ENCODE measurements at places on chromosomes 7 and 10. TPM values are rescaled to one million over a fixed set of nuclear protein-coding genes. Genes with fewer than 3 reads are reported as not detected.

The CNPY1 gene
- not detected for total RNA-seq

- no peaks in the 10 kb centered on the region for H3K27me3 ChIP-seq
- no peaks in the 10 kb centered on the region for H3K36me3 ChIP-seq
- peak within 1 kb of the TSS; percentile 66 for H3K4me3 ChIP-seq
- no peak for DNase-seq
- peak within 1 kb of the TSS; percentile 51 for H3K27ac ChIP-seq
Observed at GRCh38 chr7:87600130-87601124, at the start of gene ABCB1. ABCB1 (minus strand) TSS chr7:87600884; CDS start chr7:87600184, 700 bp downstream.

DNA sequence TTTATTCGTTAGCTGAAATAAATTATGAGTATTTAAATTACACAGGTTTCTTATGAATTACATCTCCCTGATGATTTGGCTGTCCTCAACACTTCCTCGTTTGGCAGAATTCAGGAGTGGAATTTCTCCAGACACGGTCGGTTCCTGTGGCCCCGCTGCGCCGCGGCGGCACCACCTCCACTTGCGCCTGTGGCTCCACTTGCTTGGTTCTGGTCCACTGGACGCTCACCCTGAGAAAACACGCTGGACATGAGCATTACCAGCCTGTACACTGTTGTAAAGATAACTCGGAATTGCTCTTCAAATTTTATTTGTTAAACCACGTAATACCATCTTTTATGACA, 85.3 kb downstream of the ZNF33B start:
- H3K27me3 ChIP-seq, result no peaks in the 10 kb centered on the region
- H3K27ac ChIP-seq, result peak overlapping the region; percentile 64
- H3K4me1 ChIP-seq, result peaks cover 12% of the 10 kb centered on the region
- H3K36me3 ChIP-seq, result no peaks in the 10 kb centered on the region

The ERVW-1 gene
- not detected for total RNA-seq

The FEZF1 gene
- not detected for total RNA-seq

The TMEM130 gene
- 0.12 TPM for total RNA-seq

The TAF3 gene
- 2.6 TPM for total RNA-seq

The MSMB gene
- not detected for total RNA-seq

- DNase-seq, result no peak
- H3K4me3 ChIP-seq, result no peak overlapping the region
- H3K27me3 ChIP-seq, result peaks cover 2% of the 10 kb centered on the region
- no peak overlapping the region for H3K27ac ChIP-seq
- H3K4me1 ChIP-seq, result no peaks in the 10 kb centered on the region
- no peaks in the 10 kb centered on the region for H3K36me3 ChIP-seq
Observed at GRCh38 chr7:24291271-24291670, 7.3 kb downstream of the NPY start.

The SBDS gene
- 55.8 TPM for total RNA-seq

DNA sequence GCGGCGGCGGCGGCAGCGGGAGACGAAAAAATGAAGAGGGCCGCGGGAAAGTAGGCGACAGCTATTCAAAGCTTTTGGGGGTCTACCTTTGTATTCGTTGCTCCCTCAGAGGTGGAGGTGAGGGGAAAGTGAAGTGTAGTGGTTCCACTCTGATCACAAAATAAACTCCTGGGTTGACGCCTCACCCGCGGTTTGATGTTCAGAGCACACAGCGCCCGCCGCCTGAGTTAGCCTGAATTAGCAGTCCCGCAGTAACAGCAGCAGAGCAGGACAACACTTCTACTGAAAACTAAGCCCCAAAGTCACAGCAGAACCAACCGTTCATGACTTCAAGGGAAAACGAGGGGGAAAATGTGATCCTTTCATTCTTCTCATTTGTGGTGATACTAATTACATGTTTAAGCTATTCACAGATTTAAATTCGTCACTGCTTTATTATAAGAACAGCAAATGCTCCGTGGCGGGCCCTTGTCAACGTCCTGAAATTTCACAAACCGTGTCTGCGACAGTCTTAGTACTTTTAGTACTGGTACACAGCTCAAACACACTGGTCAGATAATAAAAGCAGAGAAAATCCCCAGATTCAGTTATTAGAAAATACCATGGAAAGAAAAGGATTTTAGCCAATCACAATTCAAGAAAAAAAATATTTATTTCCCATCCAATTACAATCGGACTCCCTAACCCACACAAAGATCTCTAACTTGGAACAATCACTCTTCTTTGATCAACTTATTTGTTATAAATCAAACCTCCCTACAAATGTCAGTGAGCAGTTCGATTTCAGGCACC, 563 bp upstream of the JMJD1C start:
- H3K36me3 ChIP-seq, result no peaks in the 10 kb centered on the region
- H3K4me1 ChIP-seq, result no peaks in the 10 kb centered on the region
- no peak for DNase-seq
- peak overlapping the region; percentile 94 for H3K4me3 ChIP-seq
- peak overlapping the region; percentile 93 for H3K27ac ChIP-seq
- H3K27me3 ChIP-seq, result no peaks in the 10 kb centered on the region

DNA sequence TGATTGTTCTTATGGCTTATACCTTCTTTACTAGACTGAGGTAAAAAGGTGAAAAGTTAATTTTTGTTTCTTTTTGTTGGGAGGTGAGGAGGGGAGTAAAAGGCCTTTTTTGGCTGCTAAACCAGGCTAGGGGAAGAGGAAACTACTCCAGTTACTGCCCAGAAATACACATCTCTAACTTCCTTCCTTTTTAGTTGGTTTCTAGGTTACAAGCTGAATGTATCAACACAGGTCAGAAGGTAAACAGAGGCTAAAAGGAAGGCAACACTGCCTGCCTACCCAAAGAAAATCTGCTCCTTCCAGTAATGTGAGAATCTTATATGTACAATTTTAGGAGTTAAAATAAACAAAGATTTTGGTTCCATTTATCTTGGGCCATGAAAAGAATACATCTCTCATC, 140.4 kb downstream of the NRBF2 start:
- H3K27me3 ChIP-seq, result no peaks in the 10 kb centered on the region
- H3K36me3 ChIP-seq, result no peaks in the 10 kb centered on the region
- H3K4me3 ChIP-seq, result no peak overlapping the region
- H3K4me1 ChIP-seq, result peaks cover 34% of the 10 kb centered on the region

GRCh38 chr7:136403591-136403990, 426.4 kb upstream of the MTPN start:
- no peak overlapping the region for H3K27ac ChIP-seq
- no peaks in the 10 kb centered on the region for H3K36me3 ChIP-seq
- H3K4me3 ChIP-seq, result no peak overlapping the region
- H3K27me3 ChIP-seq, result no peaks in the 10 kb centered on the region
- no peaks in the 10 kb centered on the region for H3K4me1 ChIP-seq
- no peak for DNase-seq

DNA sequence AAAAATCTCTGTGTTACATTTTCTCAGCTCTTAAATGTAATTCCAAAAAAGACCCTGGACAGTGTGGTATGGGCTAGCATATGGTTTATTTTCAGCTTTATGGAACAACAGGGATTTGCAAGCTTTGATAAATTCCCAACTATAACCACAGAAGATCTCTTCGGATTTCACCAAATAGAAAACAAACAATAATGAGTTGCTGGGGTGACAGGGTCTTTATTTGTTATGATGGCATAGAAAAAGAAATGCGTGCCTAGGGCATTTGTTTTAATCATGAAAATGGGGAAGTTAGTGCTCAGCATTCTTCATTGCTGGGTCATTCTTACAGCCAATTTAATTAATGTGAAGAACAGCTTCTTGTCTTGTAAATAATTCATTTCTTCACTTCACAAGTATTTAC, 139.0 kb downstream of the LRRN3 start:
- no peak overlapping the region for H3K27ac ChIP-seq
- no peak for DNase-seq
- no peaks in the 10 kb centered on the region for H3K27me3 ChIP-seq
- no peaks in the 10 kb centered on the region for H3K4me1 ChIP-seq
- no peak overlapping the region for H3K4me3 ChIP-seq

DNA sequence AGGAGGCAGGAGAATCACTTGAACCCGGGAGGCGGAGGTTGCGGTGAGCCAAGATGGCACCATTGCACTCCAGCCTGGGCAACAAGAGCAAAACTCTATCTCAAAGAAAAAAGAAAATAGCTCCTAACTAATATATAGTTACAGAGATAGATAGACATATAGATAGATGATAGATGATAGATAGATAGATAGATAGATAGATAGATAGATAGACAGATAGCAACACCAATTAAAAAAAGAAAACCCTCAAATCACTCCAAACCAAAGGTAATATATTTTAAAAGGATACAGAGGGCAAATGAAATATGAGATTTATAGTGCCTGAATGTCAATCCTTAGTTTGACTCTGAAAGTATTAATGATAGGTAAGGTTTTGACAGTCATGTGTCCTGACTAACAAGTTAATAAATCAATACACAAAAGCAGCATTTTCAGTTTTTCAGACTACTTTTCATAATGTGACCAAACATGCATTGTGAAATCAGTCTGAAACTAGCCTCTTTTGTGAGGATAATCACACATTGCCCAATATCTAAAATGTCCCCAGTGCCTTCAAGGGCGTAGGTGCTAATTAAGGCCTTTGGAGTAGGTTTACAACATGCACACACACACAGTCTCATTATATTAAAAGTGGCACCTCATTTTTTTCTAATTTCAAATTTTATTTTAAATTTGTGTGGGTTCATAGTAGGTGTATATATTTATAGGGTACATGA, 61.2 kb downstream of the BPGM start:
- DNase-seq, result no peak
- no peaks in the 10 kb centered on the region for H3K27me3 ChIP-seq
- peaks cover 9% of the 10 kb centered on the region for H3K4me1 ChIP-seq
- H3K4me3 ChIP-seq, result no peak overlapping the region
- no peaks in the 10 kb centered on the region for H3K36me3 ChIP-seq

The UPP1 gene
- total RNA-seq, result 178 TPM

The AOAH gene
- 7.9 TPM for total RNA-seq

The UCN3 gene
- not detected for total RNA-seq

DNA sequence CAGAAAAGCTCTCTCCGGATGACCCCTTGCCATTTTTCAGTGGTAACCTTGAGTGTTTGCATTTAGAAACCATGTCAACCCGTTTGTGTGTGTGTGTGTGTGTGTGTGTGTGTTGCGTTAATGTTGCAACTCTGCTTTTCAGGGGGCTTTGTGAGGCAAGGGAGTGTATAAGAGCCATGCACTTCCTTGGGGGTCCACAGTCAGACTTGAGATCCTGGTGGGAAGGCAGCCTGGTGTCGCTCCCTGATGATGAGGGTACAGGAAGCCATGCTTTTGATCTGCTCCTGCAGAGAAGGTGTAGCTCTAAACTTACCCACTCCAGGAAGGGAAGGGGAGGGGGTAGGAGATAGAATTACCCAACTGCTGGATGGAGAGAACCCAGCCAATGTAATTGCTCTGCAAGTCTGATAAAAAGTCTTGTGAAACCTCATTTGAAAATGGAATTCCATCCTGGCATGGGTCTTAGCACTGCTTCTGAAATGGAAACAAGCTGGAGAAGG, 10.7 kb downstream of the GRK5 start:
- DNase-seq, result no peak
- no peaks in the 10 kb centered on the region for H3K27me3 ChIP-seq
- peak overlapping the region; percentile 44 for H3K27ac ChIP-seq
- H3K36me3 ChIP-seq, result no peaks in the 10 kb centered on the region
- no peaks in the 10 kb centered on the region for H3K4me1 ChIP-seq

The KRIT1 gene
- total RNA-seq, result 40.3 TPM

The NRP1 gene
- total RNA-seq, result 5.8 TPM

The ITPRID1 gene
- not detected for total RNA-seq

The PPP1R9A gene
- 0.22 TPM for total RNA-seq

GRCh38 chr10:51241461-51241860, 167.2 kb downstream of the PRKG1 start:
- no peak overlapping the region for H3K27ac ChIP-seq
- no peak for DNase-seq
- H3K36me3 ChIP-seq, result no peaks in the 10 kb centered on the region

The CELF2 gene
- total RNA-seq, result 7.2 TPM

DNA sequence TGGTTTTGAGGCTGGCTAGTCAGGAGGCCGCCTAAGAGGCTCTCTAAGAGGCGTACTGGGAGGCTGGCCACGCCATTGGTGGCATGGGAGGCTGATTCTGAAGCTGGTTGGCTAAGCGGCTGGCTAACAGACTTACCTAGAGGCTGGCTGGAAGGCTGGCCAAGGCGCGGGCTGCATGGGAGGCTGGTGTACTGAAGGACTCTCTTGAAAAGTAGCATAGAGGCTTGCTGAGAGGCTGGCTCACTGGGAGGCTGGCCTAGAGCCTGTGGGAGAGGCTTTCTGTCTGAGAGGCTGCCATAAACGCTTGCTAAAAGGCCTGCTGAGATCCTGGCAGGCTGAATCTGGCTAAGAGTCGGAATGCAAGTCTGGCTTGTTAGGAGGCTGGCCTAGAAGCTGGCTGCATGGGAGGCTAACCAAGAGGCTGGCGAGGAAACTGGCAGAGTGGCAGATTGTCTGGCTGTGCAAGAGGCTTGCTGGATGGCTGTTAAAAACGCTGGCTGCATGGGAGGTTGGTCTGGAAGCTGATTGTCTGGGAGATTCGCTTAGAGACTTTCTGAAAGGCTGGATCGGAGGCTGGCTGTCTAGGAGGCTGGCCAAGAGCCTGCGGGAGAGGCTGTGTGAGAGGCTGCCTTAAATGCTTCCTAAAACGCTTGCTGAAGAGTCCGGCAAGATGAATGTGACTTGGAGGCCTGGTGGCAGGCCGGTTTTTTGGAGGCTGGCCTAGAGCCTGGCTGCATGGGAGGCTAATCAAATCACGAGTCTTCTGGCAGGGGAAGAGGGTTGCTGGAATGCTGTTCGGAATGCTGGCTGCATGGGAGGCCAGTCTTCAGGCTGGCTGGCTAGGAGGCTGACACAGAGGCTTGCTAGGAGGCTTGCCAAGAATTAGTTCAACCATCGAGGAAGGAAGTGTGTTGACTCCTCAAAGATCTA, 134.2 kb downstream of the OR13A1 start:
- H3K27ac ChIP-seq, result no peak overlapping the region
- no peaks in the 10 kb centered on the region for H3K27me3 ChIP-seq
- no peak for DNase-seq
- H3K4me3 ChIP-seq, result no peak overlapping the region
- H3K36me3 ChIP-seq, result no peaks in the 10 kb centered on the region

DNA sequence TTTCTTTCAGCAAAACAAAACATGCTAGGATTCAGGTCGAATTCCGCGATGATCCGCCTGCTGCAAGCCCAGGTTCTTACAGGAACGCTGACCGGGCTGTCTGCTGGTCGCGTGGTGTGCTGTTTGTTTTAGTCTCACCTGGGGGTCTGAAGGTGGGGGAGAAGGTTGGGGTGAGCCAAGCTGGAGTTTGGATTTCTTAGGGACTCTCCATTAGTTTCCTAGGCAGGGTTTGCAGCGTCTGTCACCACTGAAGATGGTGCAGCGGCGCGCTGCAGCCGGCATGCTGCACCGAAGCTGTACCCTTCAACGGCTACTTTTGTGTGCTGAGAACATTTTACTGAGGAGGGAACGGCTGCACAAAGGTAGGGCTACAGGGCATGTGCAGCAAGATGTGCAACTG, 48.7 kb downstream of the GCC1 start:
- no peak overlapping the region for H3K4me3 ChIP-seq
- H3K27ac ChIP-seq, result no peak overlapping the region
- DNase-seq, result no peak
- H3K36me3 ChIP-seq, result no peaks in the 10 kb centered on the region

- H3K36me3 ChIP-seq, result no peaks in the 10 kb centered on the region
- DNase-seq, result no peak
- H3K27me3 ChIP-seq, result no peaks in the 10 kb centered on the region
- H3K27ac ChIP-seq, result no peak overlapping the region
- no peaks in the 10 kb centered on the region for H3K4me1 ChIP-seq
Observed at GRCh38 chr10:10327934-10328333, 689.7 kb upstream of the CELF2 start.

- H3K4me3 ChIP-seq, result peak overlapping the region; percentile 7
- DNase-seq, result no peak
- H3K4me1 ChIP-seq, result peaks cover 13% of the 10 kb centered on the region
Observed at GRCh38 chr7:116271963-116272886, 61.9 kb downstream of the TES start.

- H3K27ac ChIP-seq, result no peak overlapping the region
- no peaks in the 10 kb centered on the region for H3K27me3 ChIP-seq
- H3K4me1 ChIP-seq, result no peaks in the 10 kb centered on the region
- DNase-seq, result no peak
- H3K4me3 ChIP-seq, result no peak overlapping the region
Observed at GRCh38 chr7:147145194-147145593, 1028.6 kb downstream of the CNTNAP2 start.
